NCI-H1436 treated with DMSO at 0.1 percent for 48 hours (cell line): ENCODE measurements at places on chromosomes 3 and 15.
A peak's percentile ranks its signal among the peaks of the same experiment; 100 is the strongest.

DNA sequence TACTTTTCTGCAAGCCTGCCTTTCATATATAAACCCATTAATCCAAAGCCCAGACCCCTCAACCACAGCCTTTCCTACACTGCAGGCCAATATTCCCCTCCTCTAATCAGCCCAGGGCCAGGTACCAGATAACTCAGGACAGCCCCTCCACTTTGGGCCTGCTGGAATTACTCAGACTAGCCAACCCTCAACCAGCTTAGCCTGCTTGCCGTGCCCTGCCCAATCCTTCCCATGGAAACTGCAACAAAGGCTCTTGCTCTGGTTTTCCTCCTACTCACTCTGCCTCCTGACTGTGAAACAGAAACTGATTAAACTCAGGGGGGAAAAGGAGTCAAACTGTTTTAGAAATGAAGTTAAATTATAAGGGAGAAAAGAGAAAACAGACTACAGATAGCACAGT lies 248.1 kb downstream of the KLF13 start:
- DNase-seq: no peak

DNA sequence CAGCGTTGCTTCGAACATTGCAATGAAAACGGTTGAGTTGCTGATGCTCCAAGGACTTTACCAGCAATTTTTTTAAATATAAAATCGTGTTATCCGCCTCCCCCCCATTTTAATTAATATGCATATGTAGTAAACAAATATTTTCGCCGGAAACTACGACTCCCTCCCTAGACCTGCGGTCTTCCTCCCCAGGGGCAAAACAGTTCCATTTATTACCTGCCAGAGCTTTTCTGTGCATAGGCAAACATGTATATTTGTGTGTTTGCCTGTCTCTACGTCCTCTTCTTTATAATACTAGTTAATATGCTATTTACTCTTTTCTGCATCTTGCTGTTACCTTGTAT lies 593 bp upstream of the RSL24D1 start:
- DNase-seq: no peak

- DNase-seq: no peak
Measured at GRCh38 chr15:48395521-48396011, 64.3 kb downstream of the DUT start.

DNA sequence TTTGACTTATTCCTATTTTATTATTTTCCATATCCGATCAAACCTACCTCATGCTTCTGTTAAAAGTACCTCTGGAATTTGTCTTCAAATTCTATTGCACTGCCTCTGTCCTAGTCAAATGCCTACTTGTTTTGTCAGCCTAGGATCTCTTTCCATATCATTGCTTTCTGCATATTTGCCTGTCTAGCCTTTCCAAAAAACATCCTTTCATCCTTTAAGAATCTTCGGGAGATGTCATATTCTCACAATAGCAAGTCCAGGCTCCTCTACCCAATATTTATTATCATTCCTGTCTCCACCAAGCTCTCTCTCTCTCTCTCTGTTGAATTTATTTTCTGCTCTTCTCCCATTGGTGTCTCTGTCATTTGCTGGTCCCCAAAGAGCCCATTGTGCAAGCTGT lies 80.1 kb downstream of the LRRC28 start:
- DNase-seq: no peak

DNA sequence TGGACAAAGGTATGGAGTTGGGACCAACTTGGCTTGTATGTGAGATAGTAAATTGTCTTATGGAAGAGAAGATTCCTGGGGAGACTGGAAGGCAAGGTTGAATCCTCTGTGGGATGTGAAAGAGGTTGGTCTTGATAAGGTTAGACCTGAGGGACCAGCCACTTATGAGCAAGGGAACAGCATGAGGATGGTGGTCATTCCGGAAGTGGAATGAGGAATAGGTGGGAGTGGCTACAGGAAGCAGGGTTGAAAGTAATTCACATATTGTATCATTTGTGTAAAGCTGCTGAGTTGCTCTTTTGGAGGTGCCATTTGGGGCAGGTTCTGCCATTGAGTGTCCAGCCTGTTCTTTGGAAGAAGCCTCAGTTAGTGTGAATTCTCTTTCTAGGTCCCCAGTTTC lies 13.2 kb downstream of the USP13 start:
- no peak for DNase-seq

GRCh38 chr15:54571576-54571975 lies 593.3 kb downstream of the UNC13C start:
- DNase-seq: no peak

DNA sequence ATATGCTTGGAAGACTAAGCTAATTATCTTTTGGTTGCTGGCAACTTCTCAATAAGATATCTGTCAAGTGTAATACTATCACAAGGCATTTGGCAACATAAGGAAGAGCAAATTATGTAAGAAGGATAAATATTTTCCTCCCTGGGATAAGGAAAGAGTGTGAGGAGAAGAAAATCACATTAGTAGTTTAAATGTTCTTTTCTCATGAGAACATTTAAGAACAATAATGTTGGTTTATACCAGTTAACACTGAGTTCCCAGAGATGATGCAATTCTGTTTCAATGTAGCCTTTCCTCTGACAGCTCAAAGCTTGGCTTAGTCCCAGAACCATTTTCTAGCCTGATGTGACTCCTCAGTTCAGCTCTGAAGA lies 66.1 kb upstream of the NPHP3 start:
- peak; percentile 44 for DNase-seq

DNA sequence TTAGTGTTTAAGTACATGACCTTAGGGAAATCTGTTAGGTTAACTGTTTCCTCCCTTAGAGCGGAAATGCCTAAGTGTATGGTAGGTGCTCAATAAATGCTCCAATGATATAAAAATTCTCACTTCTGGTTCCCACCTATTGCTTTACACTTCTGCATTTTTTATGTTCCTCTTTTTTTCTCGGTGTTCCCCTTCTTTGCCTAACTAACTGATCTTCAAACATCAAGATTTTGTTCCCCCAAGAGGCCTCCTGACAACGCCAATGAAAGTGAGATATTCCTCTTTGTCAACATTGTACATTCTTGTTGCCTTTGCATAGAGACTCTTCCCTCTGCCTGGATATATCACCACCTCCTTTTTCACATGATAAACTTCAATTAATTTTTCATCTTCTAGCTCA lies 17.4 kb downstream of the SLC35A5 start:
- DNase-seq: no peak

DNA sequence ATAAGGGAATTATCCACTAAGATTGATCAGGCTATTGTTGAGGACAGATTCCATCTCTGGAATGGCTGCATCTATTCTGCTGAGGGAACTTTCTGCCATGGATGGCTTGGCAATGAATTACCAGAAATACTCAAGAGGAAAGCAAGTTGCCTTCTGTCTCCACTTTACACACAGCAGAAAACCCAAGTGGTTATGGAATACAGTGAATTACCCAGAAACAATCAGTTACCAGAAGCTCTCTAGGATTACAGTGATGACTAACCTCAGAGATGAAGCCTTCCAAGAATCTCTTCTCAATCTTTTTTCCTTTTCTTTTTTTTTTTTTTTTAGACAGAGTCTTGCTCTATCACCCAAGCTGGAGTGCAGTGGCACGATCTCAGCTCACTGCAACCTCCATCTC lies 183.3 kb downstream of the WDR76 start:
- DNase-seq: no peak

- DNase-seq: no peak
Measured at GRCh38 chr3:16807391-16807790, 77.4 kb upstream of the PLCL2 start.

DNA sequence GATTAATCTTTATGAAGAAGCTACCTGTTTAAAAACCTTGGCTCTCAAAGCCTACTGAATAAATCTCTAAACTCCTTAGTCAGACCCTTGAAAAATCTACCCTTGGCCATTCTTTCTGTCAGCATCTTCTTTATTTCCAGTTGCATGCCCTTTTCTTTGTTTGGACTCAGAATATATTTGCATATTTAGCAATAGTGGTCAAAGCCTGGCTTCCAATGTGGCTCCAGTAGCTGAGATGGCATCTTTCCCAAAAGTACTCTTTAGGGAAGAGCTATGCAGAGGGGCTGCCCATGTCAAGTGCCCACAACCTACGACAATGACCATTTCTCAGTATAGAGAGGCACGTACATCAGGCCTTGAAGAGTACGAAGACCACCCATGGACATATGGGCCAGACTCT lies 47.2 kb downstream of the TLNRD1 start:
- no peak for DNase-seq

- DNase-seq: peak; percentile 58
Measured at GRCh38 chr3:122101646-122102045, 46.5 kb downstream of the CD86 start.

DNA sequence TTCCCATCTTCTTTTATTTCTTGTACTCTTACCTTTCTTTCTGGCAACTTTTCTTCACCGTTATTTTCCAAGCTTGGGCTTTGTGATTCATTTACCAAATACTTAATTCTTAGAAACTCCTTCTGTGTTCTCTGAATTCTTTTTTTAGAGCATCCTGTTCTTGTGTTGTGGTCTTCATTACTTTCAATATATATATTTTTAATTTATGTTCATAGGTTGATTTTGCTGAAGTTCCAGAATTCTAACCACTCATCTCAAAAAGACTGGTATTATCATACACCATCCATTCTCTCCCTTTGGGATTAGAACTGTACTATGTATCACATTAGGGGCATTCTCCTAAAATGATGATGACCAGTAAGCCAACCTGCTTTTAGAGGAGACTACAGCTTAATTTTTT lies 362.3 kb upstream of the CBLB start:
- no peak for DNase-seq

GRCh38 chr3:114451561-114452018 lies 157.8 kb downstream of the TIGIT start:
- no peak for DNase-seq

GRCh38 chr15:62835351-62835750 lies 207.2 kb upstream of the TPM1 start:
- DNase-seq: no peak

DNA sequence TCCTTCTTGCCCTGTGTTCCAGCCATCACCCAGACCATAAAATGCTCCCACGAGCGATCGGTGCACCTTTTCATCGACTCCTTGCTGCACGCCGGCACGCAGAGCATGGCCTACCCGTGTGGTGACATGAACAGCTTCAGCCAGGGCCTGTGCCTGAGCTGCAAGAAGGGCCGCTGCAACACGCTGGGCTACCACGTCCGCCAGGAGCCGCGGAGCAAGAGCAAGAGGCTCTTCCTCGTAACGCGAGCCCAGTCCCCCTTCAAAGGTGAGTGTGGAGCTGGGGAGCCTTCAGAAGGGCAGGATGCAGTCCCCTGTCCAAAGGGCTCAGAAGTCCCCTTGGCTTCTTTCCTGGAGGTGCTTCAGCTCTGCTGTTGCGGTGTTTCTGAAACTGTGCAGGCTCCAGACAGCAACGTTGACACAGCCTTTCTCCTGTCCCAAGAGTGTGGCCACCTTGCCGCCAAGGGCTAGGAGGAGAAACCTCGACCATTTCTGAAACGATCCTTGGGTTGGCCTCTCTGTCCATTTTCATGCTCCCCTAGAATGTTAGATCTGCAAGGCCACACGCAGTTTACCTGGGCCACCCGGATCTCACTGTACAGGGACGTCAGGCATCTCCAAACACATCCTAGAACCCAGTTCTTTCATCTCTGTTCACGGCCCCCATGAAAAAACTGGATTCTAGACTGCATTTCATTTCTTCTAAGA lies 116.7 kb downstream of the LIPC start:
- DNase-seq: no peak

GRCh38 chr3:10217359-10217758 lies 30.9 kb upstream of the TATDN2 start:
- no peak for DNase-seq

- DNase-seq: no peak
Measured at GRCh38 chr3:7506606-7507180, 645.8 kb downstream of the GRM7 start.

- DNase-seq: no peak
Measured at GRCh38 chr3:191894406-191894805, 433.4 kb downstream of the PYDC2 start.

DNA sequence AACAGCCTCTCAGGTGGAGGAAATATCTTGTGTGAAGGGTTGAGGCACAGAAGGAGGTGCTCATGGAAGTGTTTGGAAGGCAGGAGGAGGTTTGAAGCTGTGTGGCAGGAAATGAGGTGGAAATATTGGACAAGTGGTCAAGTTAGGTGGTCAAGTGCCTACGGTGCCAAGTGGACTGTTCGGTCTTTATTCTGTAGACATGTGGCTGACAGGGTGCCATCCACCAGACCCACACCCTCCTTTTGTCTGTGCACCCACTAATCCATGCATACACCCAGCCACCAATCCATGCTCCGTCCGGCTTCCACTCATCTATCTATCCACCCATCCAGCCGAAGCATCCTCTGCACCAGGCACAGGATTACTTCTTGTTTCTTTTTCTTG lies 2.2 kb downstream of the SLC6A20 start:
- DNase-seq: no peak

DNA sequence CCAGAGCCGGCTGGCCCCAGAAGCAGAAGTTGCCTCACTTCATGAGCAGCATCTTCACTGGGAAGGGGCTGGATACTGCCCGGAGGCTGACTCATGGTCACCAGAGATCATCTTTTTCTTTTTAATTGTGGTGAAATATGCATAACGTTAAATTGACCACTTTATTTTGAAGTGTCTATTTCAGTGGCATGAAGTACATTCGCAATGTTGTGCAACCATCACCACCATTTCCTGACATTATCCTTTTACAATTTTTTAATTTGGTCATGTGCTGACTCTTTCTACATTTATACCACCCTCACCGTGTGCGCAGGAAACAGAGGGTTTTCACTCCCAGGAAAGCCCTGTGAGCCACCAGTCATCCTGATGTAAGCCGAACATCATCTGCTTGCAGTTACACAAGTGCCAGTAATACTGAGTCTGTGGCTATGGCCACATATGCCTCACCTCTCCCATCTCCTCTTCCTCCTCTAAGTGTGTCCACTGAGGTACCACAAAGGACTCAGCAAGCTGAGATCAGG lies 51.6 kb upstream of the ABHD17C start:
- no peak for DNase-seq

GRCh38 chr3:136658946-136659682 lies 93.1 kb downstream of the STAG1 start:
- peak; percentile 82 for DNase-seq

DNA sequence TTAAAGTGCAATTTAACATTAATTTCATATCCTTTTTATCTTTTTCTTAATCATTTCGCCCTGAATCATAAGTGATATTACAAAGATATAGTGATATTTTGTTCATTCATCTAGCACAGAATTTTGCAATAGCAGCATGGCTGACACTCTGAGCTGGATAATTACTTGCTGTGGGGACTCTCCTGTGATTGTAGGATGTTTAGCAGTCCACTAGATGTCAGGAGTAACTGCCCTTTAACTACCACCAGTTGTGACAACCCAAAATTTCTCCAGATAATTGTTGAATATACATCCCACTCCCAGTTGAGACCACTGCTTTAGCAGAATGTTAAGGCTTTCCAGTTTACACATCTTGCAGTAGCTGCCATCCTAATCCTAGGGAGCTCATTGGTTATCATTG lies 196.8 kb upstream of the MBNL1 start:
- no peak for DNase-seq
